Ecto neural progenitor cell (in vitro differentiated cells): ENCODE measurements at places on chromosomes 7 and 10.

- DNase-seq, result no peak
Measured at GRCh38 chr7:44087911-44088838, 5.8 kb upstream of the POLM start.

- no peak for DNase-seq
Measured at GRCh38 chr10:33612551-33612950, 278.1 kb upstream of the NRP1 start.

- DNase-seq, result no peak
Measured at GRCh38 chr10:133567609-133568286, 2.4 kb upstream of the SYCE1 start.

DNA sequence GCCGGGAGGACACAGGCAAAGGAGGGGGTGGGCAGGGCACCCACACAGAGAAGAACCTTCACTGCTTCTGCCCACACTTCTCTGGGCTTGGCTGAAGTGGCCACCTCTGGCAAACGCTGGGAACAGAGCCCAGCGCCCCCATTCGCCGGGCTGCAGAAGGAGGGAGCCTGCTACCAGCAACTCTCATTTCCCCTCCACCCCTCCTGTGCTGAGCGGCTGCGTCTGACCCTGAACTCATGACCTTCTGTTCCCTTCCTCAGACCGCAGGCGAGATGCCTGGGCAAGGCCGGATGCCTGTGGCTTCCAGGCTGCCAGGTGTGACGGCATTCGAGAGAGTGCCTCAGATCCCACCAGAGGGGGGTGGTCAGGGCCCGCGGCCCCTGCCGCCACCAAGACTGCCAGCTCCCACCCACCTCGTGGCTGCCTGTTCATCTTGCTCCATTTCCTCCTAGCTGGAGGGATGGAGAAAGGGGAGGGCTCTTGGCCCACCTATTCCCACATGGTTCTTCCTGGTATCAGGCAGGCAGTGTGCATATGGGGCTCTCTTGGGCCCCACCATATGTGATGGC lies 19.8 kb downstream of the DNAJB12 start:
- DNase-seq, result no peak

DNA sequence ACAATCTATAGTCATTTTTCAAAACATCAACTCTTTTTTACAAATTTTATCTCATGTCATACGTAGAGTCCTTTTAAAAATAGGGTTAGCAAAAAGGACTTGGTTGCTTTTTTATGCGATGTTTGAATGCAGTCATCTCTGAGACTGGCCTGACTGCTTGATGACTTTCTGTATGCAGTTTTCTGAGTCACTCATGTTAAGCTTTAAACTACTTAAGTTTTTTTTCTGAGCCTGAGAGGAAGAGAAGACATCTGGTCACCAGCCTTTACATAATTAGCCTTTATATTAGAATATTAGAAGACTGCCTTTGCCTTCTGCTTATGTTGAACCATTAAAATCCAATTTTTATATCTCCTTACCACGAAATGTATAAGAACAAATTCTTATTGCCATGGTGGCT lies 834.4 kb upstream of the MBL2 start:
- DNase-seq, result no peak

DNA sequence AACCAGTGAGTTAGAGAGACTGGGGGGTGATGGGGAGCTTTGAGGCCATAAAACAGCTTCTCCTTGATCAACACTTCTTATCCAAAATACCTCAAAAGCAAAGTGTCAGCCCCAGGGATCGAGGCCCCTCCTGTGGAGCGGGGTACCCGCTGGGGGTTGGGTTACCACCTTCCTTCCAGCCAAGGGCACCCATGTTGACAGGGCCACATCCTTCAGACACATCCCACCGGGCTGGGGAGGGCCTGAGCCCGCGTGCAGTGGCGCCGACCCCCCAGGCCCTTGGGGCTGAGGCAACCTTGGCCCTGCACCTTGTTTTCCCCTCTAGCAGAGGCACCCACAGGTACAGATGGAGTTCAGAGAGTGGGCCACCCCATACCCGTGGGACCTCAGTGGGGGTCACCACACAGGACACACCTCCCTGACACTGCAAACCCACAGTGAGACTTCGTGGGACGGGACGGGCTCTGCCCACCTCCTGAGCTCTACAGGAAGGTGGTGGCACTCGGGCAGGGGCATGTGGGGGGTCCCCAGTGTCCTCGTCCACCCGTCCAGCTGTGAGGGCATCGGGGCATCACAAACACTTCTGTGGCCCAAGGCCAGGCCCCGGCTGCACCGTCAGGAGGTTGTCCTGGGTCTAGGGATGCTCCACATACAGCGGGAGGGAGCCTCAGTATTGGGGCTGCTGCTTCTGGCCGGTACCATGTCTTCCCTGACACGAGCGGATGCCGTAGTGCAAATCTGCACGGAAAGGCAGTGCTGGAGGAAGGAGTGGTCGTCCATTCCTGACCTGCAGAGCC lies 10.7 kb downstream of the DPYSL4 start:
- no peak for DNase-seq
